ENCODE measurements at places on chromosomes 7 and 10. TPM values are rescaled to one million over a fixed set of nuclear protein-coding genes. Genes with fewer than 3 reads are reported as not detected.
A peak's percentile ranks its signal among the peaks of the same experiment; 100 is the strongest.

DLX6 gene
- 0.80 TPM for total RNA-seq

ECHDC3 gene
- 2.1 TPM for total RNA-seq

ZNF680 gene
- 2.7 TPM for total RNA-seq

BCAP29 gene
- 68.0 TPM for total RNA-seq

HOXA2 gene
- total RNA-seq = not detected

PRKG1 gene
- total RNA-seq = 3.7 TPM

PAPOLB gene
- not detected for total RNA-seq

MNX1 gene
- total RNA-seq = not detected

AMZ1 gene
- total RNA-seq = not detected

VGF gene
- total RNA-seq = 45.2 TPM

- peak; percentile 29 for DNase-seq
Measured at GRCh38 chr10:11245510-11245909, 227.8 kb downstream of the CELF2 start.

GRCh38 chr7:40092182-40092581 is 42.2 kb downstream of the MPLKIP start:
- DNase-seq = no peak

GRCh38 chr10:5092848-5093790 is 1.1 kb upstream of the AKR1C3 start:
- DNase-seq = no peak

DNA sequence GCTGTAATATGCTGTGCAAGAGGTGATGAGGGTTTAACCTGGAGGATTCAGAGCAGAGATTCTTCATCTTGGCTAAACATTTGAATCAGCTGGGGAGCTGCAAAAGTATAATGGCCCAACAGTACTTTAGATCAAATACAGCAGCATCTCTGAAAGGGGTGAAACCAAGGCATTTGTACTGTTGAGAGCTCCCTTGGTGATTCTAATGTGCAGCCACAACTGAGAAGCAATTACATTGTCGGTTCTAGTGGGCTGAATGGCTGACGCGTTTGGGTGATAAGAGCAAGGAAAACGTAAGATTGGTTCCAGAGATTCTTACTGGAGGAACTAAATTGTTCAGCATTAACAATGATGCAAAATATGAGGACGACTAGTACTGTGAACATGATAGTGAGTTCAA is 269.7 kb downstream of the AGMO start:
- no peak for DNase-seq

DNA sequence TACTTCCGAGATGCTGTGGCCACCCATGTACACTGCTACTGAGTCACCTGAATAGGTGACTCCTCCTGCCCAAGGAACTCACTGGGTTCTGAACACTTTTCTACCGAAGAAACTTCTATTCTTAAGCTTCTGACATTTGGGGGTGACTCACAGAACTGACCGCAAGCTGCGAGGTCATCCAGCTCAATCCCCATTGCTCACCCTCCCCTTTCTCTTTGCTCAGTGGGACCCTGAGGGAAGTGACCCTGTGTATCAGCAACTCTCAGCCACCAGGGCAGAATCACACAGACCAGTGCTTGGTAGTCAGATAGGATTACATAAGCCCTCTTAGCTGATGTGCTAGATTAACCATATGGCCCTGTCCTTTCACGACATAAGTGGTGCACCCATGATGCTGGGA is 46.3 kb downstream of the INSYN2A start:
- peak; percentile 92 for DNase-seq

DNA sequence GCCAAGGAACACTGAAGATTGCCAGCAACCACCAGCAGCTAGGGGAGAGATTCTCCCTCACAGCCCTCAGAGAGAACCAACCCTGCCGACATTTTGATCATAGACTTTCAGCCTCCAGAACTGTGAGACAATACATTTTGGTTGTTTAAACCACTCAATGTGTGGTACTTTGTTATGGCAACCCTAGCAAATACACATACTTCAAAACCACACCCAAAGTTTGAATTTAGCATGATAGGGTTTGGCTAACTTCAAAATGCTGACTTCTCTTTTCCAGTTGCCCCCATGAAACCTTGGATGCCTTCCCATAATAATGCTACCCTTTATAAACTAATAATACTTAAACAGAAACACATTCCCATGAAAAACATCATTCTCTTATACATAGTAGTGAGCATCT is 149.8 kb downstream of the DGKI start:
- no peak for DNase-seq

- no peak for DNase-seq
Measured at GRCh38 chr10:124005091-124005490, 88.3 kb downstream of the CHST15 start.

DNA sequence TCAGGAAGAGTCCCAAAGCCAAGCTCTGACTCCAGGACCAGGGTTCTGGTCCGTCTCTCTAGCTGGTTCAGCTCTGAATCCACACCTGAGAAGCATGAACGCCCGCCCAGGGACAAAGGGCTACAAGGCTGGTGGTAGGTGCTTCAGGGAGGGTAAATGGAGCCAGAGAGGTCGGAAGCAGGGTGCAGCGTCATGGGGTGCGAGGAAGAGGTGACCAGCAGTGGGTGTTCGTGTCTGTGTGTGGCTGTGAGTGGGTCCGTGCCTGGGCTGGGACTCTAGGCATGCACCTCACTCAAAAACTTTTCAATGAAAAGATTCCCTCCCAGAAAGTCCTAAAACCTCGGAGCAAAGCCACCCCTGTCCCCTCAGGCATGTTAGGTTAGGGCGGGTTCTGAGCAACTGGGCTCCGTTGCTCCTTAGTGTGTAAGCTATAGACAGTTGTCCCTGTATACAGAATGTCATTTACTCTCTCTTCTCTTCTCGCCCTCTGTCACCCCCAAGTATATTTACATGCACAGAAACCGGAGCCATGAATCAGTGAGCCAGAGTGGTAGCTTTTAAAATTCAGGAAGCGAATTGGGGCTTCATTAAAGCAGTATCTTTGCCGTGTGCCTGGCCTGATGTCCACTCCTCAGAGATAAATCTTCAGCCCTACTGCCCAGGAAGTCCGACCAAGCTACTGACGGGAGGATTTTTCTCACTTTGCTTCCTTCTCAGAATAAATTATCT is 12.3 kb upstream of the GATA3 start:
- no peak for DNase-seq

GRCh38 chr7:29143751-29144150 is 2.6 kb downstream of the CPVL start:
- DNase-seq = no peak

DNA sequence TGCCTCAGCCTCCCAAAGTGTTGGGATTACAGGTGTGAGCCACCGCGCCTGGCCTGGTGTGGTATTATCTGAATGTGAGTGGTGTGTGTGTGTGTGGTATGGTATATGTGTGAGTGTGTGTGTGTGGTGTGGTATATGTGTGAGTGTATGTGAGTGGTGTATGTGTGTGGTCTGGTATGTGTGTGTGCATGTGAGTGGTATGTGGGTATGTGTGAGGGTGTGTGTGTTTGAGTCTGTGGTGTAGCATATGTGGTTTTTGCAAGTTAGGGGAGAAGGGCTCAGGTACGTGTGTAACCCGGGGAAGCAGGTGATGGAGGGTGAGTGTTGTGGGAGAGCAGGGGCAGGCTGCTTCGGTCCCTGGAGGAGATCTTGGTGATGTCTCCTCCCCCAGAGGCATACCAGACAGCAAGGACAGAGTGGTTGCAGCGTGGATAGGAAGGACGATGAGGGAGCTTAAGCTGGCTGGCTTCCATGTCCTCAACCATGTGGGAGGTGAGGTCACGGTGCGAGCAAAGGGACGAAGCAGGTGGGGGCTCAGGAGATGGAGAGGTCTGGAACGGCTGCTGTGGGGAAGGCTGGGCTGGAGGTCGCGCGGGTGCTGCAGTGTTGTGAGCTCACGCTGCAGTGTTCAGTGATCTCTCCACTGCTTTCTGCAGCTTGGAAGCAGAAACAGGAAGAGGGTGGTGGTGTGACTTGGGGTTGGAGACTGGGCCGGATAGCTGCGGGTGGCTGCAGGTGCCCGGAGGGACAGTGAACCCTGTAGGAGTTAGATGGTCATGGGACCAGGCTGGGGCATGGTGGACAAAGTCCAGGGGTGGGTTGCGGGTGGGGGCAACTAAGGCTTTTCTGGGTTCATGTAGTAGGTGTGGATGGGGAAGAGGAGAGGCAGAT is 5.0 kb downstream of the ZYX start:
- DNase-seq = no peak

DNA sequence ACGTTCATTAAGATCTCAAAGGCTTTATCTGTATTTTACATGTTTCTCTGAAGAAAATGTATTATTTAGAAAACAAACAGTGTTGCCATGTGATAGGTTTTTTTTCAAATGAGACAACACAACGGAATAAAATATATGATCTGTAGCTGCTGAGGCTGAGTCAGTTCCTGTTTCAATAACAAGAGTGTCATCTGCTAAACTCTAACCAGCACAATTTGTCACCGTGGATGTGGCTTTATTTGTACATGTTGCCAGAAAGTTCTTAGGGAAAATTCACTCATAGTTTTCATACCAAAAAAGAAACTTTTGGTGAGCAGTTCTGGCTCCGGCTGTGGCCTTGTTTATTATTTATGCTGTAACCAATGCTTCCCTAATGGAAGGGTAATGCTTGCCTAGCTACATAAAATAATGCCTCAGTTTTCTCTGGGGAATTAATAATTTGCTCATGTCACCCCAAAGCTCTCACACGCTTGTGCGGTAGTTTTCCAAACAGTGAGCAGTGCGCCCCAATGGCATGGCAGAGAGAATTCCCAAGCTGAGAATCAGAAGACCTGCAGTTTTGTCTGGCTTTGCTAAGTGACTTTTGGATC is 20.3 kb upstream of the KLF6 start:
- DNase-seq = peak; percentile 90

DNA sequence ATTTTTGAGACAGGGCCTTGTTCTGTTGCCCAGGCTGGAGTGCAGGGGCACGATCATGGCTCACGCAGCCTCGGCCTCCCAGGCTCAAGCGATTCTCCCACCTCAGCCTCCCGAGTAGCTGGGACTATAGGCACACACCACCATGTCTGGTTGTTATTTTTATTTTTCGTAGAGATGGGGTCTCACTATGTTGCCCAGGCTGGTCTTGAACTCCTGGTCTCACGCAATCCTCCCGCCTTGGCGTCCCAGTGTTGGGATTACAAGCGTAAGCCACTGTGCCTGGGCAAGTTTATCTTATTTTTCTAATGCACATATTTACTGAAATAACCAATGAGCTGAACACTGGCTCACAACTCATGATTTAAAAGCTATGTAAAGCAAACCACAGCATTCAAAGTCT is 61.9 kb downstream of the FAM171A1 start:
- no peak for DNase-seq

DNA sequence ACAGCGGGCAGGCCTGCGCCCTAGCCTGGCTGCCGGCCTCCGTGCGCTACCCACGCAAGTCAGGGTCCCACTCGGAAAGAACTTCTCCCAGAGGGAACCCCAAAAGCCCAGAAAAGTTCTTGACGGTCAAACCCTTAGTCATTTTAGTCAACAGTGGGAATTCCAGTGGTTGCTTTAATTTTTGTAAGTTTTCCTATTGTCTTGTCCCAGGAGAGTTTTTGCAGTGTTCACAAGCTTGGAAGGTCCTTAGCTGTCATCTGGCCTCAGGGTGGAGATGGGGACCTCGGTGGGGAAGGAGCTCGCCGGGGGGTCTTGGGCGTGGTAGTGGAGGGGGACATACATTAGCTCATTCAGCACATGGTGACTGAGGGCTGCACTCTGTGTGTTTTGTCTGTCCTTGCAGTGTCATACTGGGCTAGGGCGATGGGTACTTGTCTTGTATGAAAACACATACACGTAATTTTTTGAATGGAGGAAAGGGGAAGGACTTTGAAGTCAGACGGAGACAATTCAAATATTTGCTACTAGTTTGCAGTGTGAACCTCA is 736 bp downstream of the MINDY4 start:
- DNase-seq = no peak

DNA sequence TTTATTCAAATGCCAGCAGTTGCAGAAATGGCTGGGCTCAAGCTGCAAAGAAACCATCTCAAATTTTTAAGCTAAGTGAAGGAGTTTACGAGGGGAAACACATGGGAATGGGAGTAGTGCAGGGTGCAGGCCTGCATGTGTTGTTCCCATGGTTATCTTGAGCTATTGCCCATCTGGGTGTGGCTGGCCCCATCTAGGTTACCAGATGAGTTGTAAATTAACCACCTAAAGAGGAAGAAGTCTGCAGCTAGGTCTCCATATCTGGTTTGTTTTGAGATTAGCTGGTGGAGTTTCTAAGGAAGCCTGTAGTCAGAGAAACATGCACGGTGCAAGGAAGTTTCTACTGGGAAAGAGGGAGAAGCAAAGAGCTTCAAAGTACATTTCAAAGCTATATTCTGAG is 23.3 kb upstream of the STEAP2 start:
- no peak for DNase-seq

- DNase-seq = no peak
Measured at GRCh38 chr7:17153536-17153935, 144.9 kb upstream of the AHR start.

- DNase-seq = no peak
Measured at GRCh38 chr10:79150444-79150754, 81.6 kb downstream of the ZMIZ1 start.

DNA sequence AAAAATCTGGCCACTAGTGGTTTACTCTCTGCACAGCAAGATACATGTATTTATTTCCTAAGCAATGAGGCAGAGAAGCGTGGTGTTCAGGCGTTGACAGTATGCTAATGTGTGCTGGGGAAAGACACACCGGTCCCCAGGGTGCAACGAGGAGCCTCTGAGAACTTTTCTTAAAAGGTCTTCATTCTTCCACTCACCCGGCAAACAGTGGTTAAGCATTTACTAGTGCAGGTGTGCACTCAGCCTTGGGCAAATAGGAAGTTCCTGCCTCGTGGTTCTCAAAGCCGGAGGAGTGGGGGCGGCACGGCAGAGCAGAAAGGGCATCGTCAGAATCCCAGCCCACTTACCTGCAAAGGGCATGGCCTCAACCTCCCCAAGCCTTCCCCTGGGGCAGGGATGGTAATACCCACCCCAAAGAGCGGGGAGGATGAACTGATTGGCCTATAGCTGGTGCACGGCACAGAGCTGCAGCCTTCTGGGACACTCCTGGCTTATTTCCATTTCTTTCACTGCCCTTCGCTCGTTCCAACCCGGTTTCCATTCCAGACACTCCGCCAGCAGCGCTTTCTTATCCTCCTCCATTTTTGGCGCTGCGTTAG is 184.3 kb upstream of the CTBP2 start:
- DNase-seq = no peak

- no peak for DNase-seq
Measured at GRCh38 chr7:73565675-73566340, 8.3 kb upstream of the BCL7B start.

DNA sequence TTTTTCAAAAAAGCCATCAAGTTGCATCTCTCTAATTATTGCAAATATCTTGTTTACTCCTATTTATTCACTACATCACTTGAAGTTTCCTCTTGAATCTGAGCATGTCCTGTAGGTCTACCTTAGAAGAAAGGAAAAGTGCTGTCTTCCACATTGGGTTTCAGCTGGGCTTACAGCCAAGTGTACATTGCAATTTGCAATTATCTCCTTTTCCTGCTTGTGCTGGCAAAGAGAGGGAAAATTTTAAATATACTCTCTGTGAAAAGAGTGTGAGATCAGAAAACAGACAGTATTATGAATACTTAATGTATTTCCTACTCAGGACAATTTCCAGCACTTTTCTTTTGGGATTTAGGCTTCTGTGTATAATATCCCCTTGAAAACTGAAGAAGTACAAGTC is 839.7 kb downstream of the CNTNAP2 start:
- no peak for DNase-seq

GRCh38 chr10:12772797-12773587 is 228.5 kb downstream of the CCDC3 start:
- no peak for DNase-seq
